ENCODE measurements at places on chromosomes 16 and 17.

- H3K4me1 ChIP-seq, result peaks cover 10% of the 10 kb centered on the region
- no peaks in the 10 kb centered on the region for H3K36me3 ChIP-seq
- H3K27me3 ChIP-seq, result peaks cover 42% of the 10 kb centered on the region
- no peak overlapping the region for H3K4me3 ChIP-seq
- peak; percentile 43 for DNase-seq
Observed at GRCh38 chr17:6677158-6677831, 25.7 kb downstream of the C17orf100 start.

DNA sequence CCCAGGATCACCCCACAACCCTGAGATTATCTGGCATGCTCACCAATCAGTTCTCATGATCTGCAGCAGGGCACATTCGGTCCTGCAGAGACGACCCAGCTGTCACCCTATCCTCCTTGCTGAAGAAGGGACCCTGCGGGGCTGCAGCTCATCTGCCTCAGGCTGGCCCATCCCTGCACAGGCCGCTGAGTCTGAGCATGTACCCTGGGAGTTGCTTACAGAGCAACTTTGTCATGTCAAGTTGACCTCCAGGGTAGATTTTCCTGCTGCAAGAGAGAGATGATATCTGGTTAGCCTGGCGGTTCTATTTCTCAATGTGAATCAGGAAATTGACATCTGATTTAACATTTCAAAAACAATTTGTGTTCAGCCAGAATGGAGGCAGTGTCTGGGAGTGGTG lies 36.0 kb upstream of the ADCY9 start:
- no peak overlapping the region for H3K27ac ChIP-seq
- no peak overlapping the region for H3K4me3 ChIP-seq
- no peak for DNase-seq
- no peaks in the 10 kb centered on the region for H3K36me3 ChIP-seq
- H3K4me1 ChIP-seq, result no peaks in the 10 kb centered on the region
- peaks cover 3% of the 10 kb centered on the region for H3K27me3 ChIP-seq

GRCh38 chr16:68230176-68230571 lies 5.8 kb downstream of the ESRP2 start:
- no peak overlapping the region for H3K4me3 ChIP-seq
- no peak overlapping the region for H3K27ac ChIP-seq
- no peaks in the 10 kb centered on the region for H3K36me3 ChIP-seq
- peaks cover 15% of the 10 kb centered on the region for H3K4me1 ChIP-seq

DNA sequence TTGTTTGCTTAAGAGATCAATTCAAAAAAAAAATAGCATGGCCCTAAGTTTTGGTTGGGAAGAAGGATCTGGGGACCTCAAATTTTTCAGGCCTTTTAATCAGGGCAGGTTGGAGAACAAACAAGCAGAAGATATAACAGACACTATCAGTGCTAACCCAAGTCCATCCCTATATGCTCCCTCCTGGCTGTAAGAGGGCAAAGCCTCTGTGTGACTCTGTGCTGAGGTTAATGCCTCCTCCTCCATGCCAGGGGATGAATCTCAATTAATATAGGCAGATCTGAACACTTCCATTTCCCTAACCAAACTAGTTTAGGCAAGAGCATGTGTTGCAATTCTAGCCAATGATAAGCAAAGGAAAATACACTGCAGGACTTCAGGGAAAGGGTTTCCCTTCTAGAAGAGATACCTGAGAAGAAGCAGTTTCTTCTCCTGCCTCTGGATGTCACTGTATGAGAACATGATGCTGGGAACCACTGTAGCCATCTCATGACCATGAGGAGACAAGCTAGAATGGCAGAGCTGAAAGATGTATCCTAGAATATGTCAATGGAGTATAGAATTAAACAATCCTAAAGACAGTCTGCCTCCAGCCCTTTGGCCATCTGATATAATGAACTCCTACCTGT lies 76.0 kb downstream of the CHD9NB start:
- no peaks in the 10 kb centered on the region for H3K4me1 ChIP-seq
- peak; percentile 19 for DNase-seq
- H3K27ac ChIP-seq, result no peak overlapping the region
- no peaks in the 10 kb centered on the region for H3K27me3 ChIP-seq
- H3K36me3 ChIP-seq, result no peaks in the 10 kb centered on the region

All from MM.1S (cell line).